ENCODE measurements at places on chromosomes 5 and 9. TPM values are rescaled to one million over a fixed set of nuclear protein-coding genes. Genes with fewer than 3 reads are reported as not detected.
A peak's percentile ranks its signal among the peaks of the same experiment; 100 is the strongest.

DNA sequence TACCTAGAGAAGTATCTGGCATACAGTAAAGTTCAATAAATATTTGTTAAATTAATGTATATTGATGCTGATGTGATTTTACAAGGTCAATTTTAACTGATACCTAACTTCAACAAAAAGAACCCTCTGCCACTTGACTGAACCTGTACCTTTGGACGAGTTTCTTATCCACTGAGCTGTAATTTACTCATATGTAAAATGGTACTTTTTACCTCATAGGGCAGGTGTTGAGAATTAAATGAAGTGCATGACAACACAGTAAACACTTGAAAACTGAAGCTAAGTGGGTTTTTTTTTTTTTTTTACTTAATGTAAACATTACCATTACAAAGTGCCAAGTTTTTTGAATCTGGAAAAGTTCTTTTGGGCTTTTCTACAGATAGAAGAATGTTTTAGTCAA is 15.4 kb downstream of the NIPSNAP3B start:
- no peak for DNase-seq

DNA sequence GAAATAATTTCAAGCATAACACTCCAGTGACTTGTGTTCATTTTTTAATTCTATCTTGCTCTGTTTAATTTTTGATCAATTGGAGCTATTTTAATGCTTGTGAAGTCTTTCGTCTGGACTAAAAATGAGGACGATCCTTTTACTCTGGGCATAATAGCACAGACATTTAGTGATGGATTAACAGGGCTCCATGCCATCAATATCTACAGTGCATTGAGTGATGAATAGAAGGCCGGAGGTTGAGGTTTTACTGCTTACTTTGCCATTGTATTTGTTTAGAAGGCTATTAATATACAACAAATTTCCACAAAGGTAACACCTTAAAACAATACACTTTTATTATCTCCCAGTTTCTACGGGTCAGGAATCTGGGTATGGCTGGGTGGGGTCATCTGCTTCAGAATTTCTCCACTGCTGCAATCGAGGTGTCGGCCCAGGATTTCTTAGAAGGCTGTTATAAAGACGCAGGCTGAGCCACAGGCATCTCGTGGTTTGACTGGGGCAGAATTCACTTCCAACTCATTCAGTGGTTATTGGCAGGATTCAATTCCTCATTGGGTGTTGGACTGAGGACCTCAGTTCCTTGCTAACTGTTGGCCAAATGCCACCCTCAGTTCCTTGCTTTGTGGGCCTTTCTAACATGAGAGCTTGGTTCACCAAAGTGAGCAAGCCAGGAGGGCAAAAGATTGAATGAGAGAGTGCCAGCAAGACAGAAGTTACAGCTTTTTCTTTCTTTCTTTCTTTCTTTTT is 265.4 kb upstream of the VLDLR start:
- no peak for DNase-seq

GRCh38 chr9:95103281-95103771 is 214.2 kb downstream of the FANCC start:
- DNase-seq, result no peak

GRCh38 chr5:159442206-159442850 is 112.0 kb upstream of the IL12B start:
- DNase-seq, result no peak

DNA sequence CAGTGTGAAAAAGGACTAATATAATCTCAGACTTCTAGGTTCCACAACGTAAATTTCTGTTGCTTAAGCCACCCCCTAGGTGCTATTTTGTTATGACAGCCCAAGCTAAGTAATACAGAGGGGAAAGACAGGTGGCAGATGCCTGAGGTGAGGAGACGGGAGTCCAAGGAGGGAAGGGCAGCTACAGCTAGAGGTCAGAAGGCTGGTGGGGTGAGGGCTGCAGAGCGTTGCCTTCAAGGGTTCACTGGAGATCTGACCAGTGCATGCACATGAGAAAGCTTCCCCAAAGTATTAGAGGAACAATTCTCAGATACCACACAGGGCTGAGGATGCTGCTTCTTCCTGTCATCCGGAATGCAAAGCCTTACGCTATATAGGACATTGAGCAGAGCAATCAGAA is 104.7 kb upstream of the IRX4 start:
- no peak for DNase-seq

- no peak for DNase-seq
Observed at GRCh38 chr5:31954091-31954490, 220.0 kb downstream of the GOLPH3 start.

DNA sequence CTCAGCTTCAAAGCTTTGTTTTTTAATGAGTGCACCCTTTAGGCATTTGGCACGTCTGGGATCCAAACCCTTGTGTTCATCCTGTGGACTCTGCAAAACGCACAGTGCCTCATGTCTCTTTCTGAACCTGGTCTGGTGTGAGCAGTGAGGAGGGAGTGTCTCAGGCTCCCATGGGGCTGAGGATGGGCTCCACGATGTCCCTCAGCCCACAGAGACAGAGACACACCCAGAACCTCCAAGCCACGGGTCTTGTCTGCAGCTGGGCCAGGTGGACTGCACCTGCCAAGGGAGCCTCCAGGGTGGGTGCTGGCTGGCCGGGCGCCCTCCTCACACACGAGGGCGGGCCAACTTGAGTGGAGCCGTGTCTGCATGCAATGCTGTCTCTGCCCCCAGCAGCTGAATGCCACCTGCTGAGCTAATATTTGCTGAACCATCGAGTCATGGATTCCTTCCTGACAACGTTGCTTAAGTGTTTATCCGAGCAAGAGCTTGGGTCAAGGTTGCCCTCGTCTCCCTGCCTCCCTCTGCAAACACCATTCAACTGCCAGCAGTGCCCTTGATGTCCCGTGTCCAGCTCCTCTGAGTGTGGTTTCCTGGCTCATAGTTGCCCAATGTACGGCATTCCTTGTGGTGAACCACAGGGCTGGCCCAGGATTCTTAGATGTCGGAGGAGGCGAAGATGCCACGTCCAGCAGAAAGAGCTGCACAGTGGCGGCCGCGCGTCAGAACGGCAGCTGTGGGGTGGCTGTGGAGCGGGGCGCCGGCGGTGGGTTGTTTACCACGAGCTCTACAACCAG is 31.4 kb upstream of the LPCAT1 start:
- no peak for DNase-seq

DNA sequence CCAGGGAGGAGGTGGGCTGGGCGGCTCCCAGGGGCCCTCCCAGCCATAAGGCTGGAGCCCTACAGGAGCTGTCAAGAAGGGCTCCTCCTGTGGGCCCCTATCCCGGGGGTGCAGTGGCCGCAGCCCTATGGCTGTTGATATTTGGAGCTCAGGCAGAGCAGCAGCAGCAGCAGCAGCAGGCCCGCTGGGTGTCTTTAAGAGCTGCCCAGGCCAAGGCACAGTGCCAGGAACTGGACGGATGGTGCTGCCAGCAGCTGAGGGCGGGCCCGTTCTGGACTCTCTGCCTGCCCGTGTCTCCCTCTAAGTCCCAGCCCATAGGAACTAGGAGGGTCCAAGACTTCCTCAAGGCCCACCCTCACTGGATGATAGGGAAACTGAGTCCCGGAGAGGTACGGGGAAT is 3.6 kb downstream of the AK1 start:
- DNase-seq, result no peak

DNA sequence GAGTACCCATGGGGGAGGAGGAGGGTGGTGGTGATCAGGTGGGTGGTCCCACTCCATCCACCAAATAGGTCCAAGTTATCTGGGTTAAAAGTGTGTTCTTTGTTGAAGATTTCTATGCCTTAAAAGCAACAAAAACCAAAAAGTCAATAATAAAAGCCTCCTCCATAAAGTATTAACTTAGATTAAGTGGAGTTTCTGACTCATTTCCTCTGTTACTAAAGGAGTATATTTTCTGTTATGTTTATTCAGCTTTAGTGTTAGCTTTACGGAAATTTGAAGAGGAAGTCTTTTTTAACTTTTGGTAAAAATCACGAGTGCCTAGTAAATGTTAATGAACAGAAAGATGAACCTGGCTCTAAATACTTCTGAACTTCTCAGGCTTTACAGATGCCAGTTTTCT is 17.8 kb downstream of the FBXO38 start:
- no peak for DNase-seq

DNA sequence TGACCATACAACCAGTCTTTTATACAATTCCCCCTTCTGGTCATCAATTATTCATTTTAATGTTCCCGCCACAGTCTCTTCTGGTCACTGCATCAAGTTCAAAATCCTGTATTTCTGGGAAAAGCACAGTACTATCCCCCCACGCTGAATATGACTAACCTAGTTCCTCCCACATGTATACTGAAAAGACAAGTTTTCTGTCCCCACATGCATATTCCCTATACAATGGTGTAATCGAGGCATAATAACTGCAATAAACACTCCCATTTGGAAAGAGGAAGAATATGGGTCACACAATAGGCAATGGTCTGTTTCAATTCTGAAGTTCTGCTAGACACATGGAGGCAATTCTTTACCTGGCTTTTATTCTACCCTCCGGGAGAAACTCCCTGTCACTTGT is 344.9 kb downstream of the EFNA5 start:
- no peak for DNase-seq

GRCh38 chr9:77261605-77262004 is 84.3 kb downstream of the VPS13A start:
- no peak for DNase-seq

DNA sequence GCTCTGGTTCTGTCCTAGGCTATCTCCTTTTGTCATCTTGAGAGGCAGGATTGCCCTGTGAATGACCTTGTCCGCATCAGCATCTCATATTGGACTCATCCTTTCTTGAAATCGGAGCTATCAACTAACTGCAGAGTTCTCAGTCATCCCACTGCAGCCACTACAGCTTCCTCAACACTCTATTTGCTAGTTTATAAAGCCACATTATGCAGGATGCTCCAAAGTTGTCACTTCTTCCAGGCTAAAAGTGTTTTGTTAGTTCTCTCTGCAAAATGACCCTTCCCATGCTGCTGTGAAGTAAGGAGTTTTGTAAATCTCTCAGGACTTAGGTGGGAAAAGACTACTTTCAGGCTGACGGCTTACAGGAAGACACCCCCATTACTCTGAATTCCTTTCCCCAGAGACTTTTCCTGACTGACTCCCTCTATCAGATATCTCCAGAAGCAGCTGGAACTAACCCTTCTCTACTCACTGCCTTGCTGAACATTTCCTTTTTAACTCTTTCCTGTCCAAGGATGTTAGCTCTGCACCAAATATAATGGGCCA is 257.6 kb downstream of the NFIB start:
- DNase-seq, result no peak

- peak; percentile 58 for DNase-seq
Observed at GRCh38 chr5:143262393-143263174, 140.9 kb downstream of the NR3C1 start.

- no peak for DNase-seq
Observed at GRCh38 chr9:107883496-107884124, 394.0 kb upstream of the KLF4 start.

DNA sequence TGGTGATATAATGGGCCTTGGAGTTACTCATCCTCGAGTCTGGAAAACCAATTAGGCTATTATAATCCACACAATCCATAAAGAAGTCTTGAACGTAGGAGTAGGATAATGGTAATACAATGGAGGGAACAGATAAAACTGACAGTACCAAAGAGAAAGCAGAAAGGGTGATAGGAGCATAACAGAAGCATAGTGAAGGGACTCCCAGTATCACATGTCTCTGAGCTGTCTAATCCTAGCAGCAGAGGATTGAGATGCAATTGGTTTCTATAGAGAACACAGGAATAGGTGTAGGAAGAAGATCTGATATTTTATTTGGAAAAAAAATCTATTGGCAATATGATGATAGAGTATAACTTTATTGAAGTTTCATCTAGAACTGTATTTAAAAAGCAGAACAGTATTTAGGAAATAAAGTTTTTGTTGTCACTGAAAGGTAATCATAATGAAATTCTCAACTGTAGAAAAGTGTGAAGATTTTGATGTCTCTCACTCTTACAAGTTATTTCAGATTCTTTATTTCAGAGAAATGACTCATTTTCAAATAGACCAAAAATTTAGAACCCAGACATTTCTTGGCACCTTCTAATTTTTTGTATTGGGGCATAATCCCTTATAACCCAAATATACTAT is 25.4 kb downstream of the SRFBP1 start:
- no peak for DNase-seq

DNA sequence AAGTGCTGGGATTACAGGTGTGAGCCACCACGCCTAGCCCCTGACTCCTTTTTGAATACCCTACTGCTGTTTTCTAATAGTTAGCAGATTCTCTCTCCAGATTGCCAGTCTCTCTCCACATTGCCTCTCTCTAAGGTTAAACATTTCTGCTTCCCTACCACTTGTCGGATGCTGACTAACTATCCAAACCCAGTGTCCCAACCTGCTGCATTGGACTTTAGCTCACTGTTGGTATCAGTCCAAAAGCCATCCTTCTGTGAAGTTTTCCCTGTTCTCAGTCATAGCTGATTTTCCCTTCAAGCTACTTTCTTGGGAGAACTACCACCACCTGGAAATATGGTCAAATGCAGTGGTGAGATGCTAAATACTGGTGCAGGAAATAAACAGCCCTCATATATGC is 48.7 kb downstream of the TLR4 start:
- no peak for DNase-seq

- DNase-seq, result no peak
Observed at GRCh38 chr9:137664676-137665075, 45.9 kb downstream of the EHMT1 start.

- DNase-seq, result peak; percentile 85
Observed at GRCh38 chr9:132042324-132042723, 37.3 kb downstream of the MED27 start.

- no peak for DNase-seq
Observed at GRCh38 chr9:80763536-80763935, 925.8 kb downstream of the TLE1 start.

DNA sequence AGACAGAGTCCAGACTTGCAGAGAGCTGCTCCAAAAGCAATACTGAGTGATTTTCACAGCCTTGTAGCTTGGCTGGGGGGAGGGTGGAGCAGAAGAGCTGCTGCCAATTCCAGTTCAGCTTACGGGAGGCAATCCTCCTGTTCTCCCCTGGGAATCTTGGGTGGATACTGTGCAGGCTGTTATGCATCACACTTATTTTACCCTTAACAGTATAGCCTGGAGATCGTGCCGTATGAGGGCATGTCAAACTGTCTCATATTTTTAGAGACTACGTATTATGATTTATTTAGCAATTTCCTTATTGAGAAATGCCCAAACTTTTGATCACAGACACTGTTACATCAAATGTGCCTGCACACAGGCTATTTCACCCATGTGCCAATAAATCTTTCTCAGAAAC is 85.2 kb downstream of the BASP1 start:
- peak; percentile 98 for DNase-seq

GRCh38 chr5:65766175-65766574 is 44.2 kb downstream of the NLN start:
- DNase-seq, result no peak

Gene FGD3
- 1.1 TPM for total RNA-seq

Gene CDC20B
- not detected for total RNA-seq

Gene LOX
- total RNA-seq, result 0.30 TPM

Gene PCSK1
- total RNA-seq, result 3.2 TPM

Gene LCN2
- total RNA-seq, result not detected

Gene FOXD4
- total RNA-seq, result 0.14 TPM

Gene LTC4S
- 0.87 TPM for total RNA-seq

Gene CDX1
- total RNA-seq, result not detected

Gene INSYN2B
- 0.97 TPM for total RNA-seq

Gene SYK
- total RNA-seq, result 0.02 TPM

Gene MYMK
- total RNA-seq, result not detected

Gene PCDHGA10
- 5.1 TPM for total RNA-seq

Gene SV2C
- total RNA-seq, result not detected

All from NCI-H460 (cell line).